ENCODE measurements at places on chromosomes 1 and 21.

DNA sequence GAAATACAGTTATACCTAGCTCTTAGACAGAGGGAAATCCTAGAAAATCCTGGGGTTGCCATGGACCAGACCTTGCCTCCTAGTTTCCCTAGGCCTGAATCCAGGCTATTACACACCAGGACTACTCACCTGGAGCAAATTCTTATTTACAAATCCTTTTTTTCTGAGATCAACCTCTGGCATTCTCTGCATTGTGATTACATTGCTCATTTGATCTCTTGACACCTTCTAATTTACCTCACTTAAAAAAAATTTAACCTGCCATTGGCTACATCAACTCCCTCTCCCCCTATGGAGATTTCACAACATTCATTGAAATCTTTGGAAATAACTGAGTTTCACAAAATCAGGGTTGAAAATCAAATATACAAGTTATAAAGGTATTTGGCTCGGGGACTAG, 2.9 kb upstream of the C1orf105 start:
- DNase-seq = no peak

- no peak for DNase-seq
Measured at GRCh38 chr1:100115524-100115923, 17.2 kb downstream of the SASS6 start.

DNA sequence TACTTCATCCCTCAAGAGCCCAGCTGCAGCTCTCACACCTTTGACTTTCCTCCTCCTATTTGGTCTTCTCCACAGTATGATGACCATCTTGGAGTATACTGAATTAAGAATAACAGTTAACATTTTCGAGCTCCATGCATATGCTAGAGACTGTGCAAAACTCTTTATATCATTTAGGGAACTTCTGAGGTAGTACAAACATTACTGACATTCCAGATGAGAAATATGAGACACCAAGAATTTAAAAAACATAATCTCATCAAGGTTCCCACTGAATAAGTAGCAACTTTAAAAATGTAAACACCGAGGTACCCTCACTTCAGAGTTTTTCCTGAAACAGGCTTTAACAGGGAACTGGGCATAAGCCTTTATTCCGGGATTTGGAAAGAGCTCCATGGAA, 22.7 kb downstream of the FMO3 start:
- no peak for DNase-seq

GRCh38 chr1:41950820-41951219, 32.1 kb upstream of the HIVEP3 start:
- DNase-seq = no peak

- DNase-seq = no peak
Measured at GRCh38 chr1:246001837-246002230, 505.2 kb downstream of the SMYD3 start.

GRCh38 chr1:63824451-63824850, 50.6 kb downstream of the ROR1 start:
- DNase-seq = no peak

- DNase-seq = no peak
Measured at GRCh38 chr1:89453123-89453972, 71.3 kb upstream of the LRRC8B start.

DNA sequence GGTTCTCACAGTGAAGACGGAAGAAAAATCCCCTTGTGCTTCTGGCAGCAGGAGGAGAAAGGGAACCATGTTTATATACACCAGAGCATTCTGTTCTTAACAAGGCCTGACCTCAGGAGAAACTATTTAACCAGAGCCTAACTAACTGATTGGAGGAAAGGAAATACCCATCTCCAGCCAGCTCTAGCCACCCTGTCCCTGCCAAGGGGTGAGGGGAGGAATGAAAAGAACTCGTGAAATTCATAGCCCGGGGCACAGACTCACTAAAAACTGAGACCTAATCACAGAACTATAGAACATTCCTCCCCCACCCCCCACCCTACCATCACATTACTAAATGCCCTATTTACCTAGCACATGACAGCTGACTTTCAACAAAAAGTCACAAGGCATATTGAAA, 65.0 kb downstream of the KCNH1 start:
- no peak for DNase-seq

DNA sequence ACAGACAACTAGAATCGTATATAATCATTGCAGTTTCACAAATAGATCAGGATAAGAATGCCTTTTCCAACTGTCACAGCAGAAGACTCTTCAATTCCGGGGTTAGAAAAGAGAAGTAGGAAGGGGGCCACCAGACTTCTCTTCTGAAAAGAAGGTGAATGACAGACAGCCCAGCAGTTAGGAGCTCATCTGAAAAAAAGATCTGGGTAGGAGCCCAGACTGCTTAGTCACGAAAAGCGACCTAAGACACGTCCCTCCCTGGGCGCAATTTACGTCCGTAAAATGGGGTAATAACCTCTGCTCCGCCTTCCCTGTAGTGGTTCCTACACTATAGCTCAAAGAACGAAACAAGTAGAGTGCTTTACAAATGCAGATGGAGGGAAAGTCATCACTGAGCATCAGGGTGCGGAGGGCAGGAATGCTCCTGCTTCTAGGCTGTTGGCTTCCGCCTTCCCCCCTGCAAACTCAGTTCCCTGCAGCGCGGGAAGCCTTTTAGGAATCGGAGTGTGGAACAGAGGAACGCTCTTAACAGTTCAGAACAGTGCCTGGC, 582 bp downstream of the ORC1 start:
- no peak for DNase-seq

DNA sequence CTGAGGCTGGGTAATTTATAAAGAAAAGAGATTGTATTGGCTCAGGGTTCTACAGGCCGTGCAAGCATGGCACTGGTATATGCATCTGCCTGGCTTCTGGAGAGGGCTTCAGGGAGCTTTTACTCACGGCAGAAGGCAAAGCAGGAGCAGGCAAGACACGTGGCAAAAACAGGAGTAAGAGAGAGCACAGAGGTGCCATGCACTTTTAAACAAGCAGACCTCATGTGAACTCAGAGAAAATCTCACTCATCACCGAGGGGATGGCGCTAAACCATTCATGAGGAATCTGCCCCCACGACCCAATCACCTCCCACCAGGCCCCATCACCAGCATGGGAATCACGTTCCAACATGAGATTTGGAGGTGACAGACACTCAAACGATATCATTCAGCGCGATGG, 400.7 kb upstream of the RUNX1 start:
- no peak for DNase-seq

- DNase-seq = no peak
Measured at GRCh38 chr1:36971852-36972618, 62.3 kb downstream of the GRIK3 start.

- no peak for DNase-seq
Measured at GRCh38 chr21:42835611-42836401, 43.5 kb downstream of the WDR4 start.

- no peak for DNase-seq
Measured at GRCh38 chr1:238677567-238677966, 708.8 kb upstream of the CHRM3 start.

GRCh38 chr1:179313004-179313403, 19.4 kb downstream of the SOAT1 start:
- DNase-seq = no peak

- DNase-seq = no peak
Measured at GRCh38 chr21:30271156-30271555, 11.6 kb downstream of the KRTAP24-1 start.

DNA sequence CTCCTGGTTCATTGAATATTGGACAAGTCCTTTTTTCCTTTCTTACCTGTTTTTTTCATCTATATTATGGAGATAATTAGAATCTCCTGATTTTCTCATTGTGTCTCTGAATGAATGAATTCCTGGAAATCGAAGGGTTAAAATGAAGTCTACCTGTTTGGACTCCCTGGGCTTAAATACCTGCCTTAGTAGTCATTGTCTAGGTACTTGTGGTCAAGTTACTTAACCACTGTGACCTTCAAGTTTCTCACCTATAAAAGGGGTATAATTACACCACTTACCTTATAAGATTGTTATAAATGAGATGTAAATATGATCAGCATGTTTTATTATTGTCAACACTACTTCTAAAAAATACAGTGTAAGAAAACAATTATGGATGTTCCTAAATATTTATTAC, 9.0 kb upstream of the TBX19 start:
- no peak for DNase-seq

DNA sequence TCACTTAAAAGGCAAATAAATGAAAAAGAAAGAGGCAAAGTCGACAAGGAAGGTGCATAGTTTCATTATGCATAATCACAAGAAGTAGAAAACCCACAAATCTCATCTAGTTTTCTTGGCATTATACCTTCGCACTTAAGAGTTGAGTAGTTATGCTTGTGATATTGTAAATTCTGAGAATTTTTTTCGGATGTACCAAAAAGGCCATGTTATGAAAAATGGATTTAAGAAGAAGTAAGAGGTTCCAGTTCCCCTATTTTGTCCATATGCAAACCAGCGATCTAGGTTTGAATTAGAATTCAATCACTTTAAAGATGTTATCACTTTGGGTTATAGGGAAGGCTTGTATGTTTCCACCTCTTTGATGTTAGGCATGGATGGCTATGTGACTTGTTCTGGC, 7.9 kb upstream of the ERICH3 start:
- no peak for DNase-seq

DNA sequence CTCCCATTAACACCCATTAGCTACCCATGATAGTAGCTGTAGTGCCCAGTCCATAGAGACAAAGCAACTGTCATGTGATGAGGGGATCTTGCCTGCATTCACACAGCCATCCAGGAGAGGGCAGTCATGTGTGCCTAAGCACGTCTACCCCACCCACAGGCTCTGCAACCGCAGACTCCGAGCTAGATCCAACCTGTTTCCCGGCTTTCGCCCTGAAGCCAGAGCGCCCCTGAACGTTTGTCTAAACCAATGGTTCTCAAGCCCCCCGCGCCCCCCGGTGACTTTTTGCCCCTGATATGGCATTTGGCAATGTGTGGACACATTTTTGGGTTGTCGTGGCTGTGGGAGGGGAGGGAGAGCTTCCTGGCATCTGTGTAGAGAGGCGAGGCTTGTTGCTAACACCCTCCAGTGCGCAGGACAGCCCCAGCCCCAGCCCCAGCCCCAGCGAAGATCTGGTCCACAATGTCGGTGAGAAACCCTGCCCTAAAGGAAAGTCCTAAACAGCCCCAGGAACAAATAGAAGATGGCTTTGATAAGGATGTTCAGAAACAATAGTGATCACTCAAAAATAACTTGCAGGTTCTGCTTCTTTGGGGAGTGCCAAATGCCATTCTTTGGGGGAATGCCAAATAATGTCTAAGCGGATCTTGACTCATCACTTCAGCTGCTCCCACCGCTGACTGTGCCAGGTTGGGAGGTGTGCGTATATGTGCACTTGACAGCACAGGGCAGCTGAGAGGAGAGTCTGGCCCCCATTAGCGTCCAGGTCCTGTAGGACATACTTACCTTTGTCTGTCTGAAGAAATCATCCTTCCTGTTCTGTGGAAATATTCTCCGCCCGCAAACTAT, 34.5 kb downstream of the SLC44A3 start:
- DNase-seq = peak; percentile 82

DNA sequence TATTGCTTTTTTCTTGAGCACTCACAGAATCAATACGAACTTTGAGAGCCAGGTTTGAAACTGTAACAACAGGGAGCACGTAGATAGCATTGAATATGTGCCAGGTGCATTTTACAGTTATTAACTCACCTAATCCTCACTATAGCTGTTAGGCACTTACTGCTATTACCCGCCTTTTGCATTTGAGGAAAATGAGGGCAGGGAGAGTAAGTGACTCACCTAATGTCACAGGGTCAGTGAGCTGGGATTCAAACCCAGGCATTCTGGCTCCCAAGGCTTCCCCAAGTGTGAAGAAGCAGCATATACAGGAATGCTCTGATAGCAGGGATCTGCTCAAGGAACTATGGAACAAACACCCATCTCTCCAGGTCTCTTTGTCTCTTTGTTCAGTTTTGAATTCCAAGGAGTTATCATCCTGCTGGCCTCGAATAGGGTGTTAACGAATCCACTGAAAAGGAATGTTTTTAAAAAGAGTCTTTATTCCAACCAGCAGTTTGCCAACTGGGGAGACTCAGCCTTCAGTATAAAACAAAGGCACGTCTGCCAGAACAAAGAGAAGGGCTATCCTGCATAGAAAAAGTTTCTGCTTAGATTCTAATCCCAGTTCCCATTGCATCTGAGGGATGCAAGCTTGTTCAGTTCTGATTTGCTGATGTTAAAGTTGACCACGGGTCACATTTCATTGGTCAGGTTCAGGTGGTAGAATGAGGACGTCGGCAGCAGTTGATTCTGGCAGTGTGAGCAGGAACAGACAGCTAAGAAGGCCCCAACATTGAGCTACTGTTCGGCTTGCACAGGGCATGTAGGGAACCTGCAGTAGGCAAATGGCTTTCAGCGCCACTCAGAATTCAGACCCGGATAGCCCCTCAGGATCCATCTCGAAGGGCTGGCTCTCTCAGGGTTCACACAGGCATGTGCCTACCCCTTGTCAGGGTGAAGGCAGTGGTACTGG, 22.1 kb downstream of the TRIM67 start:
- no peak for DNase-seq
